ENCODE measurements at places on chromosomes 12 and 14. TPM values are rescaled to one million over a fixed set of nuclear protein-coding genes. Genes with fewer than 3 reads are reported as not detected.

Gene SYT1
- total RNA-seq: 0.96 TPM

Gene NRXN3
- total RNA-seq: 0.24 TPM

Gene ACSM4
- not detected for total RNA-seq

Gene STON2
- 89.4 TPM for total RNA-seq

Gene CAPZA3
- 0.24 TPM for total RNA-seq

Gene CISTR
- total RNA-seq: not detected

Gene MYF6
- not detected for total RNA-seq

Gene DPY19L2
- total RNA-seq: under 0.01 TPM

Gene MGP
- total RNA-seq: not detected

Gene SERPINA1
- total RNA-seq: 10.6 TPM

Gene SLCO1B3
- total RNA-seq: not detected

Gene STAC3
- total RNA-seq: 1.1 TPM

Gene DUSP16
- 15.1 TPM for total RNA-seq

Gene RASSF9
- total RNA-seq: 2.9 TPM

Gene PTPRO
- total RNA-seq: 0.24 TPM

Gene KRT74
- not detected for total RNA-seq

Gene RNASE2
- total RNA-seq: not detected

Gene ARHGAP9
- total RNA-seq: not detected

Gene GLIPR1L2
- total RNA-seq: 0.85 TPM

Gene TESPA1
- not detected for total RNA-seq

Gene EML1
- total RNA-seq: 11.3 TPM

Gene TAS2R9
- total RNA-seq: not detected

Gene AKAP3
- total RNA-seq: 1.9 TPM

Gene LTBR
- 121 TPM for total RNA-seq

Gene SLC2A13
- 7.5 TPM for total RNA-seq

Gene NYNRIN
- total RNA-seq: 7.0 TPM

Gene RASSF3
- 20.2 TPM for total RNA-seq

Gene HVCN1
- 0.85 TPM for total RNA-seq

Gene CIDEB
- 1.4 TPM for total RNA-seq

Gene PKP2
- 61.4 TPM for total RNA-seq

Gene MYBPC1
- not detected for total RNA-seq

Gene SIX1
- total RNA-seq: 4.1 TPM

Gene RNU4-1
- under 0.01 TPM for total RNA-seq

Gene TPH2
- not detected for total RNA-seq

Gene KRT71
- not detected for total RNA-seq

Gene TAS2R10
- total RNA-seq: 0.24 TPM

Measured in tracheal epithelial cell (primary cell).